H54 (cell line): ENCODE measurements at places on chromosomes 12 and 14.
A peak's percentile ranks its signal among the peaks of the same experiment; 100 is the strongest.

- DNase-seq: no peak
Observed at GRCh38 chr12:24078318-24078765, 128.9 kb upstream of the SOX5 start.

GRCh38 chr12:101010896-101011295, 199.1 kb downstream of the SLC5A8 start:
- DNase-seq: no peak

DNA sequence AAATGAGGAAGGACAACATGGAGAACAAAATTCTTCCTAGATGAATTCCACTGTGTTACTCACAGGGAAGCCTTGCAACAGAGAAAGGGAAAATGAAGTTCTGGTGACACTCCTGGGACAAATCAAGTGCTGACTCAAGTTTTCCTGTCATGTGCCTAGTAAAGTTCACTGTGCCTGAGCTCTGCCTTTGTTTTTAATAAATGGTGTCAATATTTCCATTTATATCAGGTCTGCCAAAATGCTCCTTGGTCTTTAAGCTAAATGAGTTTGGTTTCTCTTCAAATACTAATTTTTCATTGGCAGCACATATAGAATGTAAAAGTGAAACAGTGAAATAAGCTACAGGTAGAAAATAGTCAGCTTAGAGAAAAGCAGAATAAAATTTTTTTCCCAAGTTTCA, 33.0 kb downstream of the HIGD1C start:
- DNase-seq: peak; percentile 9

GRCh38 chr14:59282378-59282765, 93.9 kb downstream of the DAAM1 start:
- DNase-seq: no peak

DNA sequence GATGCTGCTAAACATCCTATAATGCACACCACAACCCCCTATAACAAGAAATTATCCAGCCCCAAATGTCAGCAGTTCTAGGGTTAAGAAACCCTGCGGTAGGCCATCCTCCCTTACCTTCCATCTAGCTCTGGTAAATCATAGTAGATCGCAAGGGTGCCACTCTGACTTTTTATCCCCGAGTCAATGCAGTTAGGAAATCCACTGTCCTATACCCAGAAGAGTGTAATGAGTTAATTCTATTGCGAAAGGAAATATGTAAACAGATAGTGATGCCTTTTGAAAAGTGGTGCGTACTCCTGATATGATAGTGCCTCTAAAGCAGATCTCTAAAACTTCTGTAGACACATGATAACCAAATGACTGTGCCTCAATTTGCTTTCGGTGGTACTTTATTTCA, 29.8 kb downstream of the SCFD1 start:
- DNase-seq: no peak
